ENCODE measurements at places on chromosomes 4 and X.

DNA sequence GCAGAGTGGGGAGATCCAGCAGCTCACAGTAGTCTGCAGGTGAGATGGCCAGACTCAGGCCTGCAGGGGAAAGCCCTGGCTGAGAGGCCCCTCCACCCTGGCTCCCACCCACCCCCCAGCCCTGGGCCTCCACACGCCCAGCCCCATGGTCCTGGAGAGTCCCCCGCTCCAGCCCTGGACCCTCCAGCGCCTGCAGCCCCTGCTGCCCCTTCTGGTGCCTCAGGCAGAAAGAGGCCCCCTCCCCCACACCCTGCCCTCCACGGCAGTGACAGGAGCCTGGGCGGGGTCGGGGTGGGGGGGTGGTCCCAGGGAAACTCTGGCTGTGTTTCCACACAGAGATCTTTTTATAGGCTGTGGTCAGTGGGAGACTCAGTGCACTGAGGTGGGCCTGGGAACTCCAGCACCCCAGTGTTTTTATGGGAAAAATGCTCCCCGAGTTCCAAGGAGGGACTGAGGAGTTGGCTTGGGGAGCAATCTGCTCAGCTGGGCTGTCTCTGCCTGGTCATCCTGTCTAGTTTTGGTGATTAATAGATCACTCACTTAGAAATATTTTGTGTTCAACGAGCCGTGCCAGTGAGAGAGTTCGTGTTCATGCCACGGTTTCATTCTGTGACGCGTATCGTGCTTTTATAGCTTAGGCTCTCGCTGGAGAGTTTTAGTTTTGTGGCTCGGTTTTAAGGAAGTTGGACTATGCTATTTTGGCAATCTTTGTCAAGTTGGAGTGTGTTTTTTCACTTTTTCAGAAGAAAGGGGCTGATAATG, 53.1 kb upstream of the HGFAC start:
- DNase-seq: no peak

DNA sequence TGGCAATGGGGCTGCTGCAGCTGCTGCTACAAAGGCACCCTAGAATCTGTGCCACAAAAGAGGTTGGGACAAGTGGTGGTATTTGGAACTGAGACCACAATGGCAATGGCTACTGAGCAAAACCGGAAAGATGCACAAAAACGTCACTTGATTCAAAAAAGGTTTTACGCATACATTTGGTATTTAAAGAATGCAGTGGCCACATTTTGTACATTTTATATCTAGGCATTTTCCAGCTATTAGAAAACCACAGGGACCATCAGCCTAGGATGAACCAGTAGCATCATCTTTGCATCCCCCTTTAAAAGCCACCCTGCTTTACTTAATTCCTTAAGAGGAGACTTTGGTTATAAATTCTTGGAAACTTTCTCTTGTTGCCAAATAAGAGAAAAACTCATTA, 104.8 kb upstream of the CXCL13 start:
- no peak for DNase-seq

- DNase-seq: peak; percentile 60
These were observed 10.6 kb upstream of the SLC2A9 start for GRCh38 chr4:10031668-10032590.

DNA sequence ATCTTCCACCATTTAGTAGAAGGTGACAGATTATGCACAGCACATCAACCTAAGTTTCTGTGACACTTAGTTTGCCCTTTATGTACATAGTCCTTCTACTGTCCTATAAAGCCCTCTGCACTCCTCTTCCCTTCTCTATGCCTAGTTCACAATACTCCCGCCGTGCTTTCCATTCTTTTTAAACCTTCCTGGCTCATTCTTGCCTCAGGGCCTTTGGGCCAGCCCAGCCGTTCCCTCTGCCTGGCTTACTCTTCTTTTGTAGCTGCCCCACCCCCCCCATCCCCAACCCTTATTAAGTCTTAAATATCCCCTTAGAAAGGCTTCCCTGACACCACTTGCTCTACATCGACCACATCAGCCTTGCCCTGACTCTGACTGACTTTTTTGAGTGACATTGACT, 33.0 kb downstream of the SGMS2 start:
- peak; percentile 86 for DNase-seq

DNA sequence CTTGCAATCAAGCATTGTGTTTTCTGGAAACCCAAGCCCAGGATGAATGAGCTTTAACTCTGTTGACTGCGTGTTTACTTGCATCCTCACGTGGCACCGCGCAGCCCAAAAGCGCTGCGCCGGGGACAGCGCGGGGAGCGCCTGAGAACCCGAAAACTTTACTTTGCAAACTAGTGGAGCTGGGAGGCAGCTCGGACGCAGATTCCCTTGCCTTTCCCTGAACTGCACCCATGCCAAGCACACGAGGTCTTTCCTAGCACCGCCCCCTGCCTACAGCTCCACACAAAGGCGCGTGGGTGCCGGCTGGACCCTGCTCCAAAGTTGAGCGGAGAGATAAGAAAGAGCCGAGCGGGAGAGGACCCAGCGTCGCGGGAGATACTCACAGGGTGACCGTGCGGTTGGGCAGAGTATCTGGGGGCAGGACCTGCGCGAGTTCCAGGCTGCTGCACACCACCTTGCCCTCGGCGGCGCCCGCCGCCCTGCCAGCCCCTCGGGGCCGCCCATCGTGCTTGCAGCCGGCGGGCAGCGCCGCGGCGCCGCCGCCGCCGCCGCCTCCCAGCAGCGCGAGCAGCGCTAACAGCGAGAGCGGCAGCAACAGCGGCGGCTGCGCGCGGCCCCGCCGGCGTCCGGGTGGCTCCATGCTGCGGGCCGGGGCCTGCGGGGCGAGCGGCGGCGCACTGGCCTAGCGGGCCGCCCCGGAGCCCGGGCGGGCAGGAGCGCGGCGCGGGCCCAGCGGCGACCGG, 550 bp downstream of the ADGRA3 start:
- peak; percentile 85 for DNase-seq

- peak; percentile 76 for DNase-seq
These were observed 4.1 kb upstream of the ARX start for GRCh38 chrX:25019707-25020390.
